IPS DF 6.9 (cell line): ENCODE measurements at places on chromosomes 7 and 10.

- no peak for DNase-seq
Measured at GRCh38 chr7:101915000-101915399, 97.6 kb downstream of the CUX1 start.

GRCh38 chr7:140219672-140220524 is 43.1 kb upstream of the KDM7A start:
- no peak for DNase-seq

GRCh38 chr7:8113184-8113583 is 144.6 kb downstream of the GLCCI1 start:
- no peak for DNase-seq

GRCh38 chr7:96499532-96499931 is 177.6 kb upstream of the SLC25A13 start:
- DNase-seq, result no peak

DNA sequence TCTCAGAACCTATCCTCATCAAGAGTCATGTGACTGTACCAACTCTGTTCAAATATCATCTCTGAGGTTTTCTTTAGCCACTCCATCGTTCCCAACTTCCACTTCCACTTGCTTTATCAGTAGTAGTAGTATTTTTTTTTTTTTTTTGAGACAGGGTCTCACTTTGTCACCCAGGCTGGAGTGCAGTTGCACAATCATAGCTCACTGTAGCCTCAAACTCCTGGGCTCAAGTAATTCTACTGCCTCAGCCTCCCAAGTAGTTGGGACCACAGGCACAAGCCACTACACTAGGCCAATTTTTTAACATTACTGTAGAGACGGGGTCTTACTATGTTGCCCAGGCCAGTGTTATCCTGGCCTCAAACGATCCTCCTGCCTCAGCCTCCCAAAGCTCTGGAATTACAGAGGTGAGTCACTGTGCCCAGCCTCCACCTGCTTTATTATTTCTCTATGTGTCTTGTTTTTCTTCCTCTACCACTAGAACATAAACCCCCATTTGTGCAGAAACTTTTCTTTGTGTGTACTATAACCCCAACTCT is 5.9 kb downstream of the NCAPG2 start:
- no peak for DNase-seq

GRCh38 chr10:84076540-84077195 is 62.6 kb upstream of the GHITM start:
- DNase-seq, result peak; percentile 25

DNA sequence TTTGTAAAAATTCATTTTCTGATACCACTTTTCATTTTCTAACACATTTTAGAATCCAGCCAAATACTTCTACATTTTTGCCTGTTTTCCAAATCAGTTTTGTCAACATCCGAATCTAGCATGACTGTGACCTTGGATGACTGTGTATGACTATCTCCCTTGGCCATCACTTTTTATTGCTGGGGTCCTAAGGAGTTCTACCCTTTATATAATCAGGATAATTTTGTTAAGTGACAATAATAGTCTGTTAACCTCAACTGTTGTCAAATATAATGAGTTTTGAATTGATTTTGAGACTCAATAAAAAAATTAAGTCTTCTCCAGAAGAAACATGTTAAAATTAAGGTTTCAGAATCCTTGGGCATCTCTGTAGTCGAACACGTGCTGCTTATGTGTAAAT is 53.3 kb downstream of the SEC23IP start:
- no peak for DNase-seq

GRCh38 chr10:82266438-82266837 is 391.4 kb downstream of the NRG3 start:
- DNase-seq, result no peak

- DNase-seq, result no peak
Measured at GRCh38 chr10:17453373-17454091, 863 bp downstream of the ST8SIA6 start.

DNA sequence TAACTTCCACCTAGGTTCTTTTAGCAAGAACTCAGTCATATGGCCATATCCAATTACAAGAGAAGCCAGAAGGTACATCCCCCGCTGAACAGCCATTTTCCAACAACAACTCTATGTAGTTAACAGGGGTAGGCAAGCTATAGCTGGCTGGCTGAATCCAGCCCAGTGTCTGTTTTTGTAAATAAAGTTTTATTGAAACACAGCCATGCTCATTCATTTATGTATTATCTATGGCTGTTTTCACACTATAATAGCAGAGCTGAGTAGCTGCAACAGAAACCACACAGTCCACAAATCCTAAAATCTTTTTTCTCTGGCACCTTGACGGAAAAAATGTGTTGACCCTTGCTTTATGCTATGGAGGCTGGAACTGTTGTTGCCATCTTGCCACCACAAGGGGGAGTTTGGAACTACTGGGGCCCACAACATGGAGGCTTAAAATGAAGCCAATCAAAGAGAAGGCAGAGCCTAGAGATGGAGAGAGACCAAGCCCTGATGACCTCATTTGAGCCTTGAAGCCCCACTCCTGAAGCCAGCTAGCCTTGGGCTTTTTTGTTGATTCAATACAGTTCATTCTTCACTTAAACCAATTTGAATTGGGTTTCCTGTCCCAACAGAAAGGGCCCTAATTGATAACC is 33.3 kb upstream of the XPNPEP1 start:
- no peak for DNase-seq

DNA sequence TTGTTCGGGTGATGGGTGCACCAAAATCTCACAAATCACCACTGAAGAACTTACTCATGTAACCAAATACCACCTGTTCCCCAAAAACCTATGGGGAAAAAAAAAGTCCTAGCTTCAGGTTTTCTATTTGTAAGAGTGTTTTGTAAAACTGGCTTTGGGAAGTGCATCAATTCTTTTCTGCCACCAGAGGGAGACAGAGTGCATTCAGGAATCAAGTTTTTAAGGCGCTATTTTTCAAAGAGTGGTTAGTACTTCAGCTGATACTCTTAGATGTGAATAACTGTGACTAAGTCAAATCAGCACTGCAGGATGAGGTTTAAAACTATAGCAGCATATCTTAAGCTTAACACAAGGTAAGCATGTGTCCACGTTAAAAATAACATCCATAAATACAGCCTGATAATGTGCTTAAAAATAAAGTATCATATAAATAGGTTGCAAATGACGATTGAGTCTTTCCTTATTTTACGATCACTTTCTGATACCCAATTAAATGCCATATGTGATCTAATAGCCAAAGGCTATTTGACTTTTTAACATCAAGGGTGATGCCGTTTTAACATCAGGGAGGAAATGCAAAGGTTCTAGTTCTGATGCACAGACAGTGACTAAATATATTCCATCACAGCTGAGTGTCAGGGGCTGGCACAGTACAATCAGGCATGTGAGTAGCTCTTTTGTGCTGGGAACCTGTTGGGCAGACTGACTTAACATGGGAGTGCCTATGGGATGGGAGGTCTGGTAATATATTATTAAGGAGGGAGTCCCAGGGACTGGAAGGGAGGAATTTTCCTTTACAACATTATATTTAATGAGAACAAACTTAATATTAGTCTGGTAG is 10.6 kb upstream of the LYZL2 start:
- peak; percentile 37 for DNase-seq

DNA sequence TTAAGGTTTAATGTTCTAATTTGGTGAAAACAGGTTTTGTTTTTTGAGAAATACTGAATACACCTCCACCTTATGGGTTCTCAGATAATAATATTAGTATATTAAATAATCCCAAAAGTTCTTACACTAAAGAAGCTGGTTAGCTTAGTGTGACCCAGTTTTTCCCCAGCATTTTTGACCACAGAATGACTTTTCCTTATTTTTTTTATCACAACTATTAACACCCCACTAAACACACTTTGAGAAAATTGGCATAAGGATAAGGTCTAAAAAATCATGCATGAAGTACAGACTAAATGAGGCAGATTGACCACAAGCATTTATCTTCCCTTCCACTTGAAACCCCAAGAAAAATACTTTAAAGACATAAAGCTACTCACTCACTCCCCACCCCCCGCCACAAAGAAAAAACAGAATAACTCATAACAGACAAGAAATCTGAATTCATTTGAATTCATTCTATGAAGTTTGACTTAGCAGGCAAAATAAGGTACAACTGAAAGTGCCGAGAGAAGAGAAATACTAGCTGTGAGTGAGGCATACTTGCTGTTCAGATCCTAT is 49.7 kb upstream of the WNT16 start:
- DNase-seq, result no peak

DNA sequence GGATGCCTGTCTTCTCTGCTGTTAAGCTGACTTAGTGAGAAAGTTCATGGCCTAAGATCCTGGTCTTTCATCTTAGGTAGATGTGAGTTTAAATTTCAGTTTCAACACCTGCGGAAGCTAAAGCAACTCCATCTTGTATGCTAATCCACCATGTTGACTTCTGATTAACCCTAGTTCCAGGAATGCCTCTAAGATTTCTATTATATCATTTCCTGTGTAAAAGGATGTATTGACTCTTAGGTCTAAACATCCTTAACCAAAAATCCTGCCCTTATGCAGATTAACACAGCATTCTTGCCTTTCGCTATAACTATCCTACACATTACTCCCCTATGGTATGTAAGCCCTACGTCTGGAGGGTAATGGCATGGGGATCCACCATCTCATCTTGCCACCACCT is 94.4 kb upstream of the CCDC6 start:
- DNase-seq, result no peak

GRCh38 chr7:110356438-110356837 is 734.5 kb upstream of the LRRN3 start:
- DNase-seq, result no peak

DNA sequence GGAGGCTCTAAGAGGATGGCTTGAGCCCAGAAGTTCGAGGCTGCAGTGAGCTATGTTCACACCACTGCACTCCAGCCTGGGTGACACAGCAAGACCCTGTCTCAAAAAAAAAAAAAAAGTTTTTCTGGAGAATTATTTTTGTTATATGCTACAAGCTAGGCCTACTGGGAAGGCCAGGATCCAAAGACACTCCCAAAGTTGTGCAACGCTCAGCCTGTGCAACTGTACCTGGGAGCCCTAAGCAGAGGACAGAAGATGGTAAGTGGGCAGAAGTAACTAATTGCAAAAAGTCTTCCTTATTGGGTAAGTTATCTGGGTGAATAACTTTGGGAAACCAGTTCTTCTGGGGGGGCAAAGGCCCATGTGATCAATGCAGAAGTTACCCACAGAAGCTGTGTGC is 17.3 kb downstream of the HIP1 start:
- no peak for DNase-seq
